ENCODE measurements at places on chromosomes 5 and 9. TPM values are rescaled to one million over a fixed set of nuclear protein-coding genes. Genes with fewer than 3 reads are reported as not detected.

DNA sequence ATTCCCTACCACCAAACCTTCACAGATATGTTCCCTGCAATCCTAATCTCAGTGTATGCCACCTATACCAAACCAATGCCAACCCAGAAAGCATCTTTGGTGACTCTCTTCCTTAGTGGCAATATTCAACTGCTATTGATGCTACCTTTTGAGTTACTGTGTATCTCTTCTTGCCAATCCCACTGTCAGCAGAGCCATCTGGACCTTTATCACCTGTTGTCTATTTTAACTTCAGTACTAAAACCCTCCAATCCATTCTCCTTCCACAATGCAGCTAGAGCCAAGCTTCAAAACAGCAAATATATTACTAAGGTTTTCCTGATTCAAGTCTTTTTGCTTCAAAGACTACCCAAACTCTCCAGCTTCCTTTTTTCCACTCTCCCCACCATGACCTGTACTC is 777.2 kb upstream of the DMAC1 start:
- no peak for DNase-seq
- no peaks in the 10 kb centered on the region for H3K27me3 ChIP-seq
- no peak overlapping the region for H3K27ac ChIP-seq
- no peaks in the 10 kb centered on the region for H3K4me1 ChIP-seq

DNA sequence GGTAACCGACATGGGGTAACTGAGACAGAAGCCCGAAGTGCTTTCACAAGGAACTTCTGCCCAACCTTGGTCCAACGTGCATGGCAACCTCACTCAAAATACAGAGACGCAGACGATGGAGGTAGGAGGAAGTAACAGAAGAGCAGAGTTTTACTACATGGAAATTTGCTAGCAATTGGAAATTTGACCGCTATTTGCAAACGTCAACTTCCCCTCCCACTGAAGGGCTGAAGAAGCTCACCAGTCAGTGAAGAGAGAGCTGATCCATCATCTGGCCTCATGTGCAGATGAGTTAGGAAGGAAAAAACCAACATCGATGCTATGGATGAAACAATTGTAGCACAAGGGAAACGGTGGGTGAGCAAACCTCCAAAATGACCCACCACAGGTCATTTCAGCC is 196.7 kb downstream of the RGS3 start:
- no peak overlapping the region for H3K4me3 ChIP-seq
- H3K4me1 ChIP-seq = peaks cover 7% of the 10 kb centered on the region
- H3K36me3 ChIP-seq = no peaks in the 10 kb centered on the region
- no peak overlapping the region for H3K27ac ChIP-seq
- peaks cover 23% of the 10 kb centered on the region for H3K27me3 ChIP-seq

DNA sequence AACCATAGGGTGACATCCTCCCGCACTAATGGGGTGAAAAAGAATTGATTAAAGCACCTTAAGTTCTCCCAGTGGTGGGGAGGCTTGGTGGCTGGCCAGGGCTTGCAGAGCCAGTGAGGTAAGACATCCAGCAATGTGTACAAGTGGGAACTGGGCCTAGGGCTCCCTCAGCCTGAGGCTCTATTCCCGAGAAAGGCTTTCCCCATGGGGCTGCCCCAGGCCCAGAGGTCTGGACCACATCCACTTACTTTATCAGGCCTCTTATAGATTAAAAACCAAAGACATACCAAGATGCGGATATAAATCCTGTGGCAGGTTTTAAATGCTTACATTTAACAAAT is 35.3 kb downstream of the C5orf15 start:
- no peak for DNase-seq
- no peak overlapping the region for H3K27ac ChIP-seq
- peaks cover 23% of the 10 kb centered on the region for H3K27me3 ChIP-seq
- no peak overlapping the region for H3K4me3 ChIP-seq
- H3K4me1 ChIP-seq = no peaks in the 10 kb centered on the region
- no peaks in the 10 kb centered on the region for H3K36me3 ChIP-seq

PAPPA gene
- total RNA-seq = 0.09 TPM

DNA sequence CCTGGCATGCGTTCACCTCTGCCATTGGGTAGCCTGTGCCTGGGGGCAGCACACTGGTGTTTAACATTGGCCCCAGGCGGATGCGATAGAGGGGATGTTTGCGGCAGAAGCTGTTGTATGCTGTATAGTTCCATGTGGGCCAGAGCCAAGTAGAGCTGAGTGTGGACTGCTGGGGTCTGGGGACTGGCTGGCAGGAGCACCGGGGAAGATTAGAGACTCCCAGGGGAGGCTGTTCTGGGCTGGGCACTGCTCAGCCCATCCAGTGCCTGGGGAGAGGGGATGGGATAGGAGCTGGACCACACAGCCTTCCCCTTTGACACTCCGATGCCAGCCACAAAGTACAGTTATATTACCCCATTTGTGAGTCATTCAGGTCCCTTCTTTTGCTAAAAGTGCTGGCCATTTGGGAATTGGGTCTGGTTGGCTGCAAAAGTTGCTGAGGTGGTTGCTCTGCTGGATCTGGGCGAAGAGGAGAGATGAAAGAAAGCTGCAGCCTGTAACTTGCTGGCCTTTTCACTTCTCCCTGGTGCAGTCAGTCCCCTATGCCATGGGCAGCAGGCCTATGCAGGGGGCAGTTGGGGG is 73.8 kb downstream of the RGS3 start:
- H3K4me3 ChIP-seq = no peak overlapping the region
- peaks cover 83% of the 10 kb centered on the region for H3K36me3 ChIP-seq
- H3K27ac ChIP-seq = no peak overlapping the region
- H3K4me1 ChIP-seq = peaks cover 50% of the 10 kb centered on the region
- DNase-seq = no peak

RPS23 gene
- total RNA-seq = 2,916 TPM

GRCh38 chr9:103928442-103928841 is 165.7 kb upstream of the SMC2 start:
- H3K4me3 ChIP-seq = no peak overlapping the region
- H3K27me3 ChIP-seq = no peaks in the 10 kb centered on the region
- no peaks in the 10 kb centered on the region for H3K36me3 ChIP-seq
- no peak overlapping the region for H3K27ac ChIP-seq

GRCh38 chr9:84779883-84780282 is 110.4 kb downstream of the NTRK2 start:
- H3K27me3 ChIP-seq = peaks cover 2% of the 10 kb centered on the region
- H3K36me3 ChIP-seq = no peaks in the 10 kb centered on the region
- no peak overlapping the region for H3K27ac ChIP-seq
- H3K4me1 ChIP-seq = no peaks in the 10 kb centered on the region
- H3K4me3 ChIP-seq = no peak overlapping the region
- DNase-seq = no peak

Measured in T-cell (primary cell).